ENCODE measurements at places on chromosomes 11 and 22.

GRCh38 chr11:77147668-77148321 is 19.7 kb downstream of the MYO7A start:
- no peak for DNase-seq

- DNase-seq, result peak; percentile 96
These were observed 36.5 kb downstream of the GRIK4 start for GRCh38 chr11:120547811-120548681.

- DNase-seq, result no peak
These were observed 3.2 kb downstream of the TPST2 start for GRCh38 chr22:26586556-26587325.

DNA sequence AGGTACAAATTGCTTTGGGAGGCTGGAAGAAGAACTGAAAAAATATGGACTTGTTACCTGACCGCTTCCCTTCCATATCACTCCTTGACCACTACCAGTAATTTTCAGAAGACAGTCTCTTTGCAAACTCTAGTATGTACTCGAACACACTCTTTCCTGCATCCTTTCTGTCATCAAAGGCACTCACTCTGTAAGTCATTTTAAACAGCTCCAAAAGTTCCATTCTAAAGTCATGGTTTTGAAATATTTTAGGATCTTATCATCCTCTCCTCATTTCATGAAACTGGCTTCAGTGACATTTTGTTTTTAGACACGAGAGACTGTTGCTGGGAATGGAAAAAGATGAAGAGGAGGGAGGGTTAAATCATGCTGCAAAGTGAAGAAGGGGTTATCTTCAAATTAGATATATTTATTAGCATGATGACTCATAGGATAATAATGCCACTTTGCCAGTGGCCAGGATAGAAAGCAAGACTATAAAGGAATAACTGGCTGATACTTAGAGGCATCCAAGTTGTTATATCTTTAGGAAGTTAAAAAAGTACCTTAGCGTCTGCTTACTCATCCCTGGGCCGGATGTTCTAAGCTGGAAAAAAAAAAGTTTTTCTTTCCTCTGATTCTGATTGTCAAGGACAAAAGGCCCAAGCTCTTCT is 549.3 kb downstream of the METTL15 start:
- peak; percentile 7 for DNase-seq

GRCh38 chr11:73463359-73463758 is 87.2 kb downstream of the RELT start:
- DNase-seq, result peak; percentile 76

DNA sequence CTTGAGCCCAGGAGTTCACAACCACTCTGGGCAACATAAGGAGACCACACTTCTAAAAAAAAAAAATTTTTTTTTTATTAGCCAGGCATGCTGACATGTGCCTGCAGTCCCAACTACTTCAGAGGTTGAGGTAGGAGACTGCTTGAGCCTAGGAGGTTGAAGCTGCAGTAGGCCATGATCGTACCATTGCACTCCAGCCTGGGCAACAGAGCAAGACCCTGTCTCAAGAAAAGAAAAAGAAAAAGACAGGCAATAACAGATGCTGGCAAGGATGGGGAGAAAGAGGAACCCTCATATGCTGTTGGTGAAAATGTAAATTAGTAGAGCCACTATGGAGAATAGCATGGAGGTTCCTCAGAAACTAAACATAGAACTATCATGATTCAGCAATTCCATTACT is 64.8 kb downstream of the PAK1 start:
- DNase-seq, result no peak

- DNase-seq, result no peak
These were observed 18.5 kb downstream of the RBFOX2 start for GRCh38 chr22:36010090-36010489.

GRCh38 chr11:6650980-6651379 is 4.6 kb downstream of the DCHS1 start:
- DNase-seq, result no peak
